ENCODE measurements at places on chromosomes 13 and 19. TPM values are rescaled to one million over a fixed set of nuclear protein-coding genes. Genes with fewer than 3 reads are reported as not detected.

- no peak for DNase-seq
Measured at GRCh38 chr19:50406829-50407228, 11.9 kb upstream of the SPIB start.

GRCh38 chr13:51495316-51495715 is 42.5 kb upstream of the INTS6 start:
- no peak for DNase-seq

DNA sequence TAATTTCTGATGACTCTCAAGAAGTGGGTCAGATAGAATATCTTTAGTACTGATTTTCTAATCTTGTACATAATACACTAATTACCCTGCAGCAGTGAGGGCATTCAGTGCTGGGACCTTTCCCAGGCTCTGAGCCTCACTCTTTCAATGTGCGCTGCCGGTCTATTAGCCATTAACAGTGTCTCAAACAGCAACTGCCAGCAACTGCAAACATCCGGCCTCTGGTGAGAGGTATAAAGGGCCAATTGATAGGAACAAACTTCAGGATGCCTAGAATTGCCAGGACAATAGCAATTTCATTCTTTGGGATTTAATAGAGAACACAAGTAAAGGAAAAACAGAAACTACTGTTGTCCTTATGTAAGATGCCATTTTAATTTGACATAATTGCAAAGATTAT is 604.4 kb upstream of the SPRY2 start:
- DNase-seq: no peak

DNA sequence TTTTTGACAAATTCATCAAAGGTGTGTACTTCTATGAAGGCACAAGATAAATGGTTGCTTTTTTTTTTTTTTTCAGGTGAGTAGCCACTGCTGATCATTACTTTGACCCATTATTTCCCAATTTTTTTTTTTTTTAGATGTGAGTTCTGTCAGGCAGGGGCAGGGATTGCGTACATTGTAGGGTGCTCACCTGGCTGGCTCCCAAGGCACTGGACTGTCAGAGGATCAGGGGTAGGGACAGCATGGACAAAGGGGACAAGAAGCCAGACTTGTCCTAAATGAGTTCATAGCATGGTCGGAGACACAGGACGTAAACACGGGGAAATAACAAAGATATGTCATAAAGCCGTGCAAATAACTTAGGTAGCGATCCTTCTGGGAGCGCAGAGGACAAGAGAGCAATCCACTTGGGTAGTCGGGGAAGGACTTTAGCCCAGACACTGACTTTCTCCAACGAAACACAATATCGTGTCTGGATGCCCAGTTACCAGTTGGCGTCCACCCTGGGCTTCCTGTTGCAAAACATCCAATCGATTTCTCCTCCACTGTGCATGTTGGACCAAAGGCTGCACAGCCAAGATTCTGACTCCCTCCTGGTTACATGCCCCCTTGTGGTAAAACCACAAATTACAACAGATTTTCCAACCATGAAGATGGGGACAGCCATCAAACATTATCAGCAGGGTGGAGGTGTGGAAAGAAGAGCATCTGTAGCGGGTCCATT is 27.5 kb upstream of the KATNAL1 start:
- DNase-seq: no peak

DNA sequence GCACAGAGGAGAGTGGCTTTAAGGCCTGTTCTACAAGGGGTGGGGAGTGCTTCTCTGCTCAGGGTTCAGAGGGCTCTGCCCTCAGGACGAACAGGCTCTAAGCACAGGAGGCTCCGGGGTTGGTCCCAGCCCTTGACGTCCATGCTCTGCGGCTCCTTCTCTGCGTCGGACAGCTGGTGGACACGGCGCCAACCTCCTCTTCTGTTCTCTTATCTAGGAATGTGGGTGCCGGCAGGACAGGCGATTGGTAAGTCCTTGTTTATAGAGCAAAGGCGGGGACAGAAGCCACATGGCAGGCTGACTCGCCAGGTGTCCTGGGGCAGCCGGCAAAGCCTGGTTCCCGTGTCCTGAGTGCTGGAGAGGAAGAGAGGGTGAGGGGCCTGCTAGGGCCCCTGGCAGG is 8.4 kb upstream of the RPS15 start:
- DNase-seq: no peak

DNA sequence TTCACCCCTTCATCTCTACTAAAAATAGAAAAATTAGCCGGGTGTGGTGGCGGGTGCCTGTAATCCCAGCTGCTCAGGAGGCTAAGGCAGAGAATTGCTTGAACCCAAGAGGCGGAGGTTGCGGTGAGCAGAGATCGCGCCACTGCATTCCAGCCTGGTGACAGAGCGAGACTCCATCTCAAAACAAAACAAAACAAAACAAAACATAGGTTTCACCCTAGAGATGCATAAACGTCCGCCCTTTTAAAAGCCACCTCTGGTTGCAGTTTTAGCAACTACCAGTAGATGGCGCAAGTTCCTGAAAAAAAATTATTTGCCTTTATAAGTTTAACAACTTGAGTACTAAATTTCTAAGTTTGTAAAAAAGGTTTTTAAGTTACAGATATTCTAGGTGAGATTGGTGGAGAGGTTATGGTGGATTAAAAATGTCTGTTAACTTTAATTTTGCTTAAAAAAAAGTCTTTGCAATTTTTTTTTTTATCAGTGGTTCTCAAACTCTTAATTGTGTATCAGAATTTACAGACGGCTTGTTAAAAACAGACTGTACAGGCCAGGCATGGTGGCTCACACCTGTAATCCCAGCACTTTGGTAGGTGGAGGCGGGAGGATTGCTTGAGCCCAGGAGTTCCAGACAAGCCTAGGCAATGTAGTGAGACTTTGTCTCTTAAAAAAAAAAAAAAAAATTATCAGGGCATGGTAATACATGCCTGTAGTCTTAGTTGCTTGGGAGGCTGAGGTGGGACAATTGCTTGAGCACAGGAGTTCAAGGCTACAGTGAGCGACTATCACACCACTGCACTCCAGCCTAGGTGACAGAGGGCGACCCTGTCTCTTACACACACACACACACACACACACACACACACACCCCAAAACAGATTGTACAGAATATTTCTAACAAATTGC is 42.1 kb downstream of the NAA16 start:
- peak; percentile 68 for DNase-seq

- no peak for DNase-seq
Measured at GRCh38 chr13:108003626-108004025, 211.7 kb downstream of the LIG4 start.

DNA sequence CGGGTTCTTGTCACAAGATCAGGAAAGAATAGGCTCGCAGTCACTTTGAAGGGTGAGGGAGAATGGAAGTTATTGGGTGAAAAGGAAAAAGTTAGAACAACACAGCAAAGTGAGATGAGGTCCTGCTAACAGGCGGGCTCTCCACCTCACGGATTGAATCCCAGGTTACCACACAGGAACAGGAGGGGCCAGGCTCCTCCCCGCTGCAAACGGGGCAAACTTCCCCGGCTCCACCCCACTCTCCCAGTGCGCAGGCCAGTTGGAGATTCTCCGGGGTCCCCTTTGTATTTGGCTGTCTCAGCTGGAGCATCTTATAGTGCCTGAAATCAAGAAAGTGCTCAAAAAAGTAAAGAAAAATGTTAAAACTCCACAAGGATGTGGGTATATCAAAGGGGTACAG is 78.3 kb upstream of the IPO5 start:
- no peak for DNase-seq

GRCh38 chr19:35011091-35011689 is 11.1 kb downstream of the GRAMD1A start:
- peak; percentile 66 for DNase-seq

GRCh38 chr13:52359534-52359933 is 46.4 kb downstream of the THSD1 start:
- DNase-seq: no peak

GRCh38 chr13:93397619-93398018 is 171.0 kb downstream of the GPC6 start:
- no peak for DNase-seq

- DNase-seq: peak; percentile 77
Measured at GRCh38 chr13:74135326-74136083, 1.3 kb upstream of the KLF12 start.

GRCh38 chr19:56101095-56101494 is 20.0 kb downstream of the ZNF787 start:
- no peak for DNase-seq

GRCh38 chr19:19900139-19900728 is 512 bp upstream of the ZNF93 start:
- DNase-seq: peak; percentile 53

GRCh38 chr19:2097886-2098327 is 1.2 kb downstream of the IZUMO4 start:
- DNase-seq: no peak

- no peak for DNase-seq
Measured at GRCh38 chr13:66700117-66700601, 530.0 kb downstream of the PCDH9 start.

DNA sequence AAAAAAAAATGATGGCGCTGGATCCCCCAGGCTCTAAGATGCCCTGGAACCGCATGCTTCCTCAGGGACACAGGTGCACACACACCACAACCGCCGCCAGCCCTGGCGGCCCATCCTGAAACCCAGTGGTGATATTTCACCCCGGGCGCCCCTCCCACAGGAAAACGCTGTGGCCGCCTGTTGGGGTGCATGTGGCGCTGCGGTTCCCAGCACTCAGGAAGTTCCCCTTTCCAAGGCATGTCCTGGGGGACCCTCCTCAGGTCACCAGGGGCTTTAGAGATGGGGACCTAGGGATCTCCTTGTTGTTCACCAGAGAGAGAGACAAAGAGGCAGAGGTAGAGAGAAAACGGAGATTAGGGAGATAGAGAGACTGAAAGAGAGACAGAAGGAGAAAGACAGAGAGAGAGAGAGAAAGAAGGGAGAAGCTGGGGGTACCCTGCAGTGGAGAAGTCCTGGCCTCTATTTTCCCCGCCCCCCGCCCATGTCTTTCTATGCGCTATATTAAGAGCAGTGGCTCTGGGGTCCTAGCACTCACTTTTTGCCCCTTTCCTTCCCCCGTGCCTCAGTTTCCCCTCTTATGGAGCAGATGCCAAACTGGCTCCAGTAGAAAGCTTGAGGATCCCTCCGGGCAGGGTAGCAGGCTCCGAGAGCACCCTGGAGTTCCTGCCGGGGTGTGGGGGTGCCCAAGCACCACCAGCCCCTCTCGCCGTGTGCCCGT is 2.3 kb downstream of the ADGRE2 start:
- peak; percentile 29 for DNase-seq

DNA sequence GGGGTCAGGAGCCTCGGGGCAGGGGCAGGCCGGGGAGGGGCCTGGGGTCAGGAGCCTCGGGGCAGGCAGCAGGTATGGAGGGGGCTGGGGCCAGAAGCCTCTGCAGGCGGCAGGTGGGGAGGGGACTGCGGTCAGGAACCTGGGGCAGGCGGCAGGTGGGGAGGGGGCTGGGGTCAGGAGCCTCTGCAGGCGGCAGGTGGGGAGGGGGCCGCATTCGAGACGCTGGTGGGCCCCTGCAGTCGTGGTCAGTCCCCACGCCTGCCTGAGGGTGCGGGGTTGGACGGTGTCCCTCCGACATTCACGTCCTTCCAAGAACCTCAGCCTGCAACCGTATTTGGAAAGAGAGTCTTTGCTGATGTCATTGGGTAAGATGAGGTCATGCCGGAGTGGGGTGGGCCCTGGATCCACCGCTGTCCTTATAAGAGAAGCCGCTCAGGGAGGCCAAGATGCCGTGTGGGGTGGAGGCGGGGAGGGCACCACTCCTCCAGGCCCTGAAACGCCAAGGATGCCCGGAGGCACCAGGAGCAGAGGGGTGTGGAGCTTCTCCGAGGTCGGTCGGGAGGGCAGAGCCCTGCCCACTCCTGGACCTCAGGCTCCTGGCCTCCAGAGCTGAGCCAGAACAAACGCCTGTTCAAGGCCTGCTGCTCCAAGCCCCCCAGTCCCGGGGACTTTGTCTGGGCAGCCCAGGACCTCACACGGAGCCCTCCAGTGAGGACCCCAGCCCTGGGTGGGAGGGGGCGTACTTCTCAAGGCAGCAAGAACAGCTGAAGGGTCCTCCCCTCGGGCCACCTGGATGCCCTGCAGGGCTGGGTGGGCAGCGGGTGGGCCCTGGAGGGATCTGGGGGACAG is 30.1 kb downstream of the PIP5K1C start:
- DNase-seq: no peak

- no peak for DNase-seq
Measured at GRCh38 chr13:113045251-113046127, 60.1 kb upstream of the F7 start.

DNA sequence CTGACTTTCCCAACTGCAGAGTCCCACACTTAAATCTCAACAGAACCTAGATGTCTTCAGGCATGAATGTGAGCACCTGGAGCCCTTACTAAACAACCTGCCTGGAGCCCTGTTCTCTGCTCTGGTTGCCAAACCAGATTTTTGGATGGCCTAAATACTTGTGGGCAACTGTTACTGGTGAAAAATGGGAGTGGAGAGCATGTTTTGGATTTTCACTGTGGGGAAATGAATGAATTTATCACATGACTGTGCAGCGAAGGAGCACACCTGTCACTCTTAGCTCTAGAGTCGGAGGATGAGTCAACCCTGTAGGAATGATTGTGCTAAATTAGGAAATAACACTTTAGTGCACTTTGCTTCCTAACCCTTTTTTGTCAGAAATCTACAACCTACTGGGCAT is 30.3 kb downstream of the SHISA2 start:
- no peak for DNase-seq

GRCh38 chr19:48578891-48579290 is 26.9 kb downstream of the SULT2B1 start:
- no peak for DNase-seq

- peak; percentile 87 for DNase-seq
Measured at GRCh38 chr19:5031231-5032100, 62.6 kb downstream of the KDM4B start.

GRCh38 chr13:31797154-31797775 is 57.9 kb downstream of the RXFP2 start:
- DNase-seq: no peak

DNA sequence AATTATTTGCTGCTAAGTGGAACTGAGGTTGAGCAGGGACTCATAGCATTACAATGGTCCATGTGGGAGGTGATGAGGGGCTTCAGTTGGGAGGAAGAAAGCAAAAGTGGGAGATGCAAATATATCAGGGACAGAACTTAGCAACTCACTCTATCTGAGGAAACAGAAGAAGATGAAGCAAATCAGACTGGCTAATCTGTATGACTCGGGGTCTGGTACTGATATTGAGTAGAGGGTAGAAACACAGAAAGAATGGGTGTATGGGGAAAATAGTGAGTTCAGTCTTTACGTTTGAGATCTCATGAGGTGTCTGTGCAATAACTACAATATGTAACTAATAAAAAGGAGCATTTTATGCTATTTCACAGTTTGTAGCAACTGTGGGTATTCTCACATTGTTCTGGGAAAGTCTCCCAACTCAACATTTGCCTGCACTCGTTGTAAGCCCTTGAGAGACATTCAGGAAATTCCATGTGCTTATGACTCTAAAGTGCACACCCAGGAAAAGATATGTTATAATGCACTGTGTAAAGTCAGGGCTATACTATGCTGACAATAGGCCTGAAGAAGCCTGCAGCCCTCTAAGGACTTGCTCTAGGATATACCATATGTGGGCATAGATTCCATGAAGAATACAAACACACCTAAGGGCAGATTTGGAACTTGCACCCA is 183.5 kb downstream of the SPRY2 start:
- no peak for DNase-seq

- no peak for DNase-seq
Measured at GRCh38 chr13:105538346-105538745, 997.1 kb downstream of the EFNB2 start.

GRCh38 chr13:50409220-50409619 is 394.0 kb downstream of the KCNRG start:
- no peak for DNase-seq

NLRP5 gene
- total RNA-seq: not detected

AP1M2 gene
- not detected for total RNA-seq

C19orf85 gene
- not detected for total RNA-seq

PCDH17 gene
- total RNA-seq: not detected

KIR3DL2 gene
- total RNA-seq: 1.8 TPM

MYADM gene
- 52.2 TPM for total RNA-seq

ZNF221 gene
- total RNA-seq: 2.5 TPM

ZBTB45 gene
- total RNA-seq: 15.1 TPM

TMEM38A gene
- 0.87 TPM for total RNA-seq

MBD3L3 gene
- total RNA-seq: not detected

All from activated CD8-positive, alpha-beta memory T cell treated with anti-CD3 and anti-CD28 coated beads, Interleukin-2, amount 10 ng/mL, durations not matched to agents 7 days and 5 days (primary cell).